ENCODE measurements at places on chromosomes 13 and 19.

- no peak for DNase-seq
Observed at GRCh38 chr19:45931055-45931454, 16.5 kb upstream of the NANOS2 start.

DNA sequence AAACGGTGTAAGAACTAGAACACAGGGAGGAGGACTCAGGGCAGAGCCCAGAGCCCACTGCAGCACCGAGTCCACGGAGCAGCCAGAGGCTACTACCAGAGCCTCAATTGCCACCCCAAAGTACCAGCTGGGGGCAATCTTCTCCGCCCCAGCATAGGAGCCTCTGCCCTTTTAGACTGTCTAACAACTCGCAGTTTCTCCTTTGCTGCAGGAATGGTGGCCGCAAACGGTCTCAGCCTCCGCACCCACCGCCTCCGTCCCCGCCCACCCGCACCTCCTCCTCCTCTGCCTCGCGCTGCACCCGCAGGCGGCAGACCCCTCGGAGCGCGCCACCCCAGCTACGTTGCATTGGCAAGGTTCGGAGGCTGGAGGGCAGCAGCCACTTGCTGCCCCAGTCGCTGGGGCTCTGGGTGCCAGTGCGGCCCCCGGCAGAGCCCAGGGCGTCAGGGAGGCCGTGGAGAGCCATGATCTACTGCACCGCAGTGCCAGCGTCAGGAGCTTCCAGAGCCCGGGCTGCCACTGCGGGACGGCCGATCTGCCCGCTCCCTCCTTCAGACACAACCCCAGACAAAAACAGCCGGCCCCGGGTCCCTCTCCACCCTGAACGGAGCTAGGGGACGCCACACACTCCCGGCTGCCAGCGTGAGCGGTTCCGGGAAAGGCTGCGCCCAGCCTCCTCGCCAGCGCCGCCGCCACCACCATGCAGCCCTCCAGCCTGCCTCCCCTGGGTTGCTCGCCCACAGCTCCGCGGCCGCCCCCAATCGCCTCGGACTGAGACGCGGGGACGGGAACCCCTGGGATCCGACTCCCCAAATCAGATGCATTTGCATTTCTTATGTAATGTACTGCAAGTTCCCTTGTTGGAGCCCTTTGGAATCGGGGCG is 1.8 kb downstream of the FGF14 start:
- no peak for DNase-seq

DNA sequence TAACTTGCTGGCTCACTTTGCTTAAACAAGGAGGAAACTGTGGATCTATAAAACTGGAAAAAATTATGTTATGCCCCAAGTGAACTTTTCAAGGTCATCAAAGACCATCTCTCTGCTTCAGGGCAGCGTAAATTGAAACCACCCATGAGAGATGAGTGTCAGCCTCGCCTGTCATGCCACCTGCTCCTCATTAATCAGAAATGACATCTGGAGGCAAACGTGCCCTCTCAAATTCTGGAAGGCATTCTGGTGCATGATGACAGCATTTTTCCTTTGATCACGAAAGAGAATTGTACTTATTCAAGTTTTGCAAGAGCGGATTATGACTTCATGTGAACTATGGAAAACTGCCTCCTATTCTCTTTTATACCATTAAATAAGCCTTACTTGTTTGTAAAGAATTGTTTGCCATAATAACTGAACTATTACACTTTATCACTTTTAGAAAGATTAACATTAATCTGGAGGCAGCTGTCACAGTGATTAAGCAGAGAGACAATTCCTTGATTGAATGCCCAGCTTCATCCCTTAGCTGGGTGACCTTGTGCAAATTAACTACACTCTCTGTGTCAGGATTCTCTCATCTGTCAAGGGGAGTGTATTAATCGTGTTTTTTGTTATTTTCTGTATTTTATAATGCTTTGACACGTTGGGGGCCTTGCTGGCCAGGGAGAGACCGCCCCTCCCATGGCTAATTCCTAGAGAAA is 17.0 kb upstream of the SACS start:
- DNase-seq = no peak

- no peak for DNase-seq
Observed at GRCh38 chr13:101384929-101385328, 31.4 kb downstream of the NALCN start.

DNA sequence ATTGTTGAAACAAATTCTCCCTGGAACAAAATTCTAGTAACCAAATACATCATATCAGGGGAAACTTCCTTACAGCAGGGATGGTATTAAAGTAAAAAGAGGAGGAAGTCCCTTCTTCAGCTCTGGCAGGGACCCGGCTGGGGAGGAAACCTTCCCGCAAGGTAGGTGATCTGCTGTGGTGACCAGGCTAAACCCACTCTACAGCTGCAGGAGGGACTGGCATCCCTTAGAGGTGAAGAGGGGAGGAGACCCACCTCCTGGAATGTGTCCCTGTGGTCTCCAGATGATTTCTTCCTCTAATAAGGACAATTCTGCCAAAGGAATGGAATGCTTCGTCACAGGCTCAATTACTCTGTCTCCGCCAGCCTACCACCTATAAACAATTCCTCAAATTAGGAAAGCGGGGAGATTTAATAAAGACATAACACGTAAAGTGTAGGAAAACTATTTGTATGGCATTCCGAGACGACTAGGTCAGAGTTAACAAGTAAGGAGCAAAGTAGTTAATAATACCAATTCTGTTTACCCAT is 637 bp upstream of the PDS5B start:
- DNase-seq = no peak

DNA sequence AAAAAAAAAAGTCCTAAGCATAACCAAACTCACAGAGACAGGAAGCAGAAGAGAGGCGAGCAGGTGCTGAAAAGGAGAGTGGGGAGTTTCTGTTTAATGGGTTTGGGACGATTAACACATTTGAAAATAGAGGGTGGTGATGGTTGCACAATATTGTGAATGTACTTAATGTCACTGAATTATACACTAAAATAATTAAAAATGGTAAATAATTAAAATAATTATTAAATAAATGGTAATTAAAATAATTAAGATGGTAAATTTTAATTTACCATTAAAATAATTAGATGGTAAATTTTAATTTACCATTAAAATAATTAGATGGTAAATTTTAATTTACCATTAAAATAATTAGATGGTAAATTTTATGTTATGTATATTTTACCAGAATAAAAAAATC is 74.8 kb upstream of the XPO4 start:
- DNase-seq = no peak

- no peak for DNase-seq
Observed at GRCh38 chr13:36752673-36753072, 66.3 kb upstream of the RFXAP start.

DNA sequence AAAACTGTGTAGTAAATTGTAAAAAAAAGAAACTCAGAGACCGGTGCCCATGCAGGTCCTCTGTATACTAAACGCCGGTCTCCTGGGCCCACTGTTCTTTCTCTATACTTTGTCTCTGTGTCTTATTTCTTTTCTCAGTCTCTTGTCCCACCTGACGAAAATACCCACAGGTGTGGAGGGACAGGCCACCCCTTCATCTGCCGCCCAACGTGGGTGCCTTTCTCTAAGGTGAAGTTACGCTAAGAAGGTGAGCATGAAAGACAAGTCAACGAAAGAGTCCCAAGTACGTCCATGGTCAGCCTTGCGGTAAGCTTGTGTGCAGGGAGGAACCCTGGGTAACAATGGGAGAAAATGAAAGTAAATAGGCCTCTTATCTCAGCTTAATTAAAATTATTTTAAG is 48.0 kb upstream of the WASF3 start:
- DNase-seq = no peak

DNA sequence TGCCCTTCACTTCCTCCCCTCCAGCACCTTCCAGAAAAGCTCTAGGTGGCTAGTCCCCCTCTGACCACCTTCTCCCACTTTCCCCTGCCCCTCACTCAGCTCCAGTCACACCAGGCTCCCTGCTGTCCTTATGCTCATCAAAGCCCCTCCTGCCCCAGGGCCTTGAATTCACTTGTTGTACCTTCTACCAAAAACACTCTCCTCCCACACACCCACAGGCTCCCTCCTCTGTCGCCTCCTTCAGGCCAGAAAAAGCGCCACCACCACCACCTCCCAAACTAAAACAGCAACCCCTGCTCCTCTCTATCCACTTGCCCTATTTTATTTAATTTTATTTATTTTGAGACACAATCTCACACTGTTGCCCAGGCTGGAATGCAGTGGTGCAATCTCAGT is 4.8 kb upstream of the CEACAM16 start:
- peak; percentile 26 for DNase-seq

- no peak for DNase-seq
Observed at GRCh38 chr13:71374471-71375049, 492.4 kb downstream of the DACH1 start.

GRCh38 chr13:109233293-109233692 is 553.1 kb downstream of the IRS2 start:
- no peak for DNase-seq

DNA sequence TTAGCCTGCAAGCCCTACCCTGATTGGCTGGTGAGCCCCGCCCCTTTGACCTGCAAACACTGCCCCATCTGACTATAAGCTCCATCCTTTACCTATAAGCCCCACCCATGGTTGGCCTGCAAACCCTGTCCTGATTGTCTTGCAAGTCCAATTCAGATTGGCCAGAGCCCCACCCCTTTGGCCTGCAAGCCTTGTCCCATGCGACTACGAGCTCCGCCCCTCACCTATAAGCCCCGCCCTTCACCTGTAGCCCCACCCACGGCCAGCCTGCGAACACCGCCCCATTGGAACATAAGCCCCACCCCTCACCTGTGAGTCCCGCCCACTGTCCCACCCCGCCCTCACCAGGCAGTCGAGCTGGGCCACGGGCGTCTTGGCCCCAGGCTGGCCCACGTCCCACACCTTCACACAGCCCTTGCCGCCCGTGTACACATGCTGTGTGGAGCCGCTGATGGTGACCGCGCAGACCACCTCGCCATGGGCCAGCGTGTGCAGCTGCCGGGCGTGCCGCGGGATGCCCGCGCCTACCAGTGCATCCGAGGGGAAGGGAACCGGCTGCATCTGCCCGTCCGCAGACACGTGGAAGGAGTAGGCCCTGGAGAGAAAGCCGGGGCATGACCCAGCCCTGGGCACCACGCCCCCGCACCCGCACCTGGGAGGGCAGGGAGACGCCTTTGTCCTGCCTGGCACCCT is 22.9 kb downstream of the TLE2 start:
- no peak for DNase-seq

DNA sequence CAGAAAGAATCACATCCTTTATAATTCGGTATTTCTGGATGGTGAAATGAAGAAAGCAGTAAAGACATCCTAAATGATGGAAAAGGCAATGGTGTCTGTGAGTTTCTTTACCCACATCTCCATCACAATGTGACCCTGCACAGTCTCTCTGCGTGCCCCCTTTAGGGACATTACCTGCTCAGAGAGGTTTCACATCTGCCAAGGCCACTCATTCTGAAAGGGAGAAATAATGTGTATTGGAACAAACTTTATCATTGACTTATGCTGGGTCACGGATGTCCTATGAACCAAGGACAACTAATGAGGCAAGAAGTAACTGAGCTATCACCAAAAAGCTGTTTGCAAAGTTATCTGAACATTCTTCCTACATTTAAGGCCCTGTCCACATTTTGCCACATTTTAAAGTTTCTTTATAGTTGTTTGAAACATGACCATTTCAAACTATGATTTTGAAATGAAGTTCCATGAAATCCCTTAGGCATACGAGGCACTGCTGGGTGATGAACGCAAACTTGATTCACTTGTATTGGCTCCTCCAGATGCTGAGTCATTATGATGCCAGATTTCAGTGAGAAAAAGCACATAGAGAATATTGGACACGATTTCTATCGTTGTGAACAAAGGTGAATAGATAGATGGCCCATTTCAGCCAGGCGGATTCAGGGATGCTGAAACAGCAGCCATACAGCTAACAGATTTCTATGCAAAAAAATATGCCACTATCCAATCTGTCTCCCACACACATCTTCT is 63.5 kb upstream of the HMGB1 start:
- no peak for DNase-seq

GRCh38 chr13:97786510-97786909 is 167.0 kb upstream of the IPO5 start:
- DNase-seq = no peak

DNA sequence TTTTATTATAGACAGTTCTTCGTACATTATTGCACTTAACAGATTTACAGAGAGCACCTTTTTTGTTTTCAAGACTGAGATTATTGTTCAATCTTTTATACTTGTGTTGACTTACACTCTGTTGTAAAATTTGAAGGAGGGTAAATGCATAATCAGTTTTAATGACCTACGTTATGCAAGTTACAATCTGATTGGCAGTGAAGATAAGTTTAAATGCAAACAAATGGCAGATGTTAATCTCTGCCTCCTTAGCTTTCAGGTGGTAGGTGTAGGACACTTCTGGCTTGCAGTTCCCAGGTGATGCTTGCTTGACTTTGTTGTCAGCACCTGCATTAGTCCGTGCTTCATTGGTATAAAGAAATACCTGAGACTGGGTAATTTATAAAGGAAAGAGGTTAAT is 424.9 kb downstream of the FGF9 start:
- no peak for DNase-seq

GRCh38 chr13:75788481-75788981 is 152.4 kb downstream of the LMO7 start:
- no peak for DNase-seq

GRCh38 chr13:65417953-65418352 is 1812.2 kb downstream of the PCDH9 start:
- DNase-seq = no peak

DNA sequence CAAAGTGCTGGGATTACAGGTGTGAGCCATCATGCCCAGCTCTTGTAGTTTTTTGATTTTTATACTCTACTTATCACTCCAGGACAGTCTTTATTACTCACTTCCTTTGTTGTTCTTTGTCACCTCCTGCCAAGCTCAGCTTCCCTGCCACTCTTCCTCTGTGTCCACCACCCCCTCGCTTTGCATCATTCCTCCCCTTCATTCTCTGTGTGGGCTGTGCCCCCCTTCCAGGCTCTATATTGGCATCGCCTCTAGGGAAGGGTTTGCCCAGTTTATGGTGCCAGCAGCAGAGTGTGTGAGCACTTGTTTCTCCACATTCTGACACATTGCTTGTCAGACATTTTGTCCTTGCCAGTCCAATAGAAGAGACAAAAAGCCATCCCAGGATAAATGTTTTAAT is 15.1 kb downstream of the ZNF302 start:
- DNase-seq = no peak

DNA sequence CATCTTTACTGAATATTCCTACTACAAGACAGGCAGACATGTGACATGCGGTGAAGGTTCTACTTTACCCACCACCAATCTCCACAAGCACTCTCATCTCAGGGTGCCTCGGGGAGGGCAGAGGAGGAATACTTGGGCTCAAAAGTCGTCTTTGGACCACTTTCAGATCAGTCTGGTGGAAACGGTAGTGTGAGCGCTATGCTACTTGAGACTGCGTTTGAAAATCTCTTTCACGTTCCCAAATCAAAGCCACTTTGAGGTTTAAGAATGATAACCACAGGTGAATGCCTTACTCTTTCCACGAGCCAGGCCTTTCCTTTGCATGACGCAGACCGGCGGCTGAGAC is 1.5 kb upstream of the SOX1 start:
- DNase-seq = no peak

- DNase-seq = no peak
Observed at GRCh38 chr13:41370736-41371135, 59.7 kb downstream of the NAA16 start.
